Fibroblast of lung (primary cell): ENCODE measurements at places on chromosomes 6 and 20. TPM values are rescaled to one million over a fixed set of nuclear protein-coding genes. Genes with fewer than 3 reads are reported as not detected.

DNA sequence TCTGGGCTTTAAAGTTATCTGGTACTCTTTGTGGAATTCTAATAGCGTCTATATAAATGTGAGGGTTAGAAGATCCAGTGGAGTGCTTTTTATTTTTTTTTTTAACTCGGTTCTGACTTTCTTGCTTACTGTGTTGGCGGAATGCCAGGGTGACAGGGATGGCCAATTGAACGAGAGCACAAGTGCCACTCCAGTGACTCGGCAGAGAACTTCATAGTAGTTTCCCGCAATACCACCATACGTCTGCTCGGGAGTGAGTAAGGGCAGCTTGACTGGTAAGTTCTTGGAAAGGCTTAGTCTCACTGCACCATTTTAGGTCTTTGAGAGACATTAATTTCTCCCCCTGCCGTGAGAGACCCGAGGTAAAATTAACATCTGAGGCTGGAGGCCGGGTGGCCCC is 49.4 kb upstream of the TULP1 start:
- peak; percentile 52 for DNase-seq
- H3K36me3 ChIP-seq, result no peaks in the 10 kb centered on the region
- H3K27me3 ChIP-seq, result peaks cover 27% of the 10 kb centered on the region
- H3K27ac ChIP-seq, result no peak overlapping the region

- H3K36me3 ChIP-seq, result peaks cover 52% of the 10 kb centered on the region
- no peaks in the 10 kb centered on the region for H3K27me3 ChIP-seq
- peaks cover 6% of the 10 kb centered on the region for H3K4me1 ChIP-seq
- no peak overlapping the region for H3K27ac ChIP-seq
- no peak for DNase-seq
These were observed 20.1 kb downstream of the DIDO1 start for GRCh38 chr20:62906209-62906608.

- H3K27me3 ChIP-seq, result peaks cover 23% of the 10 kb centered on the region
- H3K4me1 ChIP-seq, result no peaks in the 10 kb centered on the region
These were observed 3.0 kb downstream of the PPP1R14C start for GRCh38 chr6:150145830-150146229.

TNXB gene
- total RNA-seq, result 63.9 and 113 TPM in 2 replicates

DNA sequence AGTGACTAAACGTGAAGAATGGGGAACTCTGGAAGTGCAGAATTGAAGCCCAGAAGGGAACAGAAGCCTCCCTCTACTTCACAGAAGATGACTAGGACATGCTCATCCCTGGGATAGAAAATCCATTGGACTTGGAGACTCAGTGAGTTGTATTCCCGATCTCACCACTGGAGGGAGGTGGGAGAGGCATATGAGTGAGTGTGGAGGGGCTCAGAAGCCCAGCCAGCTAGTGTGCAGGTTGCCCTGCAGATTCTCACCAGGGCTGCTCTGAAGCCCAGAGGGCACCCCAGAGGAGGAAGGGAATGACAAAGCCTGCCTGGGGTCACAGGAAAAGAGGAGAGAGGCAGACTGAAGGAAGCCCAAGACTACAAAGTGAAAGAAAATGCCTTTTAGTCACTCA is 42.1 kb upstream of the HLA-E start:
- H3K4me3 ChIP-seq, result no peak overlapping the region
- no peaks in the 10 kb centered on the region for H3K36me3 ChIP-seq
- DNase-seq, result no peak
- H3K27ac ChIP-seq, result no peak overlapping the region

DNA sequence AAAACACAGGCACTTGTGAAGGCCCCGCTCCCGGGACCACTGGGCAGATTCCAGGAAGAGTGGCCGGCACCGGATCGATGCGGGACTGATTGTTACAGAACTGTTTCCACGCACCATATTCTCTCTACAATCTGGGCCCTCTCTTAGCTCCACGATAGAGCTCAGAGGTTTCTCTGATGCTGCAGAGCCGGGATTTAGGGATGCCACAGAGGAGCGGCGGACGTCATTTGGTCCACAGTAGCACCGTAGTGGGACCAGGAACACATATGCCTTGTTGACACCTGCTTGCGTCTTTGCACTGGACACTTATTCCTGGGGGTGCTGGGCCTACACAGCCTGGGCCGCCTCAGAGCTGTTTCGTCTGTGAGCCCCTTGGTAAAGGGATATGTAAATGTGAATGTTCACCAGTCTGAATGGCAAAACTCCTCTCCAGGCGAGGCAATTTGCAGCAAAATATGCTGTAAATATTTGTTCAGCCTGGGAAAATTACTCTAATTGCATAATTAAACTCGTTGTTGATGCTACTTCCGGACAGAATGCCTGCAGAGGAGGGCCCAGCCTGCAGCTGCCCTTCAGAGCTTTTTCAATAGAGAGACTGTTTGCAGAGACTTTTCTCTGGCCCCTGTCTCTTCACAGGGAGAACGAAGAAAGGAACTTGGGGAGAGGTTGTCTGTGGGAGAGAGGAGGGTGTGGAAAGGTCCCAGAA is 9.4 kb downstream of the PCK1 start:
- no peak overlapping the region for H3K4me3 ChIP-seq
- no peaks in the 10 kb centered on the region for H3K4me1 ChIP-seq

GRCh38 chr6:138105446-138105845 is 1.8 kb downstream of the PERP start:
- H3K4me3 ChIP-seq, result peak overlapping the region; percentile 65
- H3K4me1 ChIP-seq, result peaks cover 8% of the 10 kb centered on the region
- H3K36me3 ChIP-seq, result no peaks in the 10 kb centered on the region
- DNase-seq, result no peak
- H3K27me3 ChIP-seq, result no peaks in the 10 kb centered on the region

GPR63 gene
- total RNA-seq, result 0.51 and 3.0 TPM in 2 replicates

DNA sequence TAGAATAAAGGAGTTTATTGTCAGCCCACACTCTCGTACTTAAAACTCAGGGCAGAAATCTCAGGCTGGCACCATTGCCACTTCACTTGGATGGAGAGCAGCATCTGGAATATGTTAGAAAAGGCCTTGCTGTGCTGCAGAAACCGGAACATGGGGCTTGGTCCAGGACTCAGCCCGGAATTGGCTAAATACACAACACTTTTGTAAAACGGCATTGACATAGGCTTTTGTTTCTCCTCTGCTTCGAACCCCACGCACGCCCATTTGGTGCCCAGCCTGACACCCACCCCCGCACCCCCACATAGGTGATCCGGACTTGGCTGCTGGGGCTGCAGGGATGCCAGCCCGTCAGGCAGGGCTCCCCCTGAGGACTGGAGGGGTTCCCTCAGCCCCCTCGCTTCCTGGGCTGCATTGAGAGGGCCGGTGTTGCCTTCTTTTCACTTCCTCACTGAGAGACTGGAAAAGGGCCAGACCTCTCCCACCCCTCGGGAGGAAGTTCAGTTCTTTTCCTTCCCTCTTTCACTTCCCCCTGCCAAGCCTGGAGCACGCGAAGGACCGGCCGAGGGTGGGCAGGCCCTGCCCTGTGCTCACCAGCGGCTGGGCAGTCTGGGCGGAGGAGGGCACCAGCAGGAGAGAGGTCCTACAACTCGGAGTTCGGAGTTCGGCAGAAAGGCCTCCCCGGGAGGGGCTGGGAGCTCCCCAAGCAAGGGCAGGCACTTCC is 17.9 kb upstream of the CST3 start:
- H3K36me3 ChIP-seq, result no peaks in the 10 kb centered on the region
- DNase-seq, result no peak
- no peak overlapping the region for H3K27ac ChIP-seq
- H3K27me3 ChIP-seq, result no peaks in the 10 kb centered on the region
- no peaks in the 10 kb centered on the region for H3K4me1 ChIP-seq

GRCh38 chr6:152478377-152479010 is 158.7 kb downstream of the SYNE1 start:
- no peaks in the 10 kb centered on the region for H3K36me3 ChIP-seq
- H3K27me3 ChIP-seq, result no peaks in the 10 kb centered on the region
- H3K4me1 ChIP-seq, result no peaks in the 10 kb centered on the region

GRCh38 chr20:3660262-3661059 is 2.7 kb downstream of the GFRA4 start:
- DNase-seq, result no peak
- no peaks in the 10 kb centered on the region for H3K36me3 ChIP-seq
- H3K4me3 ChIP-seq, result no peak overlapping the region

SLC17A2 gene
- total RNA-seq, result under 0.01 TPM in 1 of 2 replicates, not detected in the other

DNA sequence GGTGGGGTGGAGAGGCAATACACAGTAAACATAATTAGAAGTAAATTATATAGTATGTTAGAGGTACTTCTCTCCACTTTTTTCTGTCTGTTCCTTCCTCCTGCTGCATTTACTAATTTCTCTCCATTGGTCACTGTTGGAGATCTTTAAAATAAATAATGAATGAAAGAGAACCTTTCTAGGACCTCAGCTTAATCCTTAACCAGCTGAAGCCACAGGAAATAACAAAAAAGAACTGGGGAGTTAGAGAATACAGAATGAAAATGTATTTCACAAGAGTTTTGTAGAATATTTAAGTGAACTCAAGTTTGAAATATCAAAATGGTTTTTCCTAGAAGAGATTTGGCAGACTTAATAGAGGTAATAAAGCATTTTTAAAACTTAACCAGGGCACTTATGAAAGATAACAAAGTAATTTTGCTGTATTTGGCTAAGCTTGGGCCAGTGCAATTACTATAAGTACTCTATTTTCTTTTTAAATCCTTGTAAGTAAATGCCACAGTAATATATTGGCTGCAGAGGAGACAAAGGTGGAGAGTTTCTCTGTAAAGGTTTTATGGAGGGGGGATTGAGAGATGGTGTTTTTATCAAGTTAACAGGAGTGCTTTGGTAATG is 405.0 kb downstream of the CDKAL1 start:
- no peak for DNase-seq
- H3K4me3 ChIP-seq, result no peak overlapping the region
- no peak overlapping the region for H3K27ac ChIP-seq
- no peaks in the 10 kb centered on the region for H3K36me3 ChIP-seq
- H3K27me3 ChIP-seq, result no peaks in the 10 kb centered on the region
- no peaks in the 10 kb centered on the region for H3K4me1 ChIP-seq

- H3K4me1 ChIP-seq, result no peaks in the 10 kb centered on the region
- no peak for DNase-seq
- no peaks in the 10 kb centered on the region for H3K27me3 ChIP-seq
- no peak overlapping the region for H3K4me3 ChIP-seq
- no peaks in the 10 kb centered on the region for H3K36me3 ChIP-seq
- no peak overlapping the region for H3K27ac ChIP-seq
These were observed 23.2 kb downstream of the ID4 start for GRCh38 chr6:19860235-19860877.

DNA sequence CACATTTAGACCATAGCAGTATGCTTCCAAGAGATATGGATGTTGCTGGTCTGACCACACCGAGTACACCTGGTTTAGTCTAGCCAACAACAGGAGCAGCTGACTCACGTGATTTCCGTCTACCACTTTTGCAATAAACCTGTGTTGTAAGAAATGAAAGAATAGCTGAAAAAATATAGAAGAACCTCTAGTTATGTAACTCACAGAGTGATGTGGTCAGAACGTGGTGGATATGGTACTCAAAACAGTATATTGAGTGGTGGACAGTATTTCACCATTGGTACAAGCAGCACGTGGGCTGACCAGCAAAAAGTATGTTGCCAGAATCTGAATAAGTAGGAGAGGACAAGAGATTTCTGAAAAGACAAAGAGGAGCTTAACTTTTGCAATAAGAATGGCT is 226.9 kb downstream of the TBC1D7 start:
- H3K36me3 ChIP-seq, result no peaks in the 10 kb centered on the region
- no peak for DNase-seq
- H3K4me1 ChIP-seq, result no peaks in the 10 kb centered on the region
- H3K27ac ChIP-seq, result no peak overlapping the region

SYCP2L gene
- total RNA-seq, result under 0.01 and 0.26 TPM in 2 replicates

PRRT1 gene
- total RNA-seq, result 0.26 and 0.33 TPM in 2 replicates

- no peaks in the 10 kb centered on the region for H3K36me3 ChIP-seq
- DNase-seq, result no peak
- H3K4me3 ChIP-seq, result no peak overlapping the region
- no peaks in the 10 kb centered on the region for H3K4me1 ChIP-seq
- peaks cover 7% of the 10 kb centered on the region for H3K27me3 ChIP-seq
These were observed 37.5 kb downstream of the C20orf203 start for GRCh38 chr20:32636283-32636682.

FBXL4 gene
- total RNA-seq, result 14.9 and 16.8 TPM in 2 replicates

DNA sequence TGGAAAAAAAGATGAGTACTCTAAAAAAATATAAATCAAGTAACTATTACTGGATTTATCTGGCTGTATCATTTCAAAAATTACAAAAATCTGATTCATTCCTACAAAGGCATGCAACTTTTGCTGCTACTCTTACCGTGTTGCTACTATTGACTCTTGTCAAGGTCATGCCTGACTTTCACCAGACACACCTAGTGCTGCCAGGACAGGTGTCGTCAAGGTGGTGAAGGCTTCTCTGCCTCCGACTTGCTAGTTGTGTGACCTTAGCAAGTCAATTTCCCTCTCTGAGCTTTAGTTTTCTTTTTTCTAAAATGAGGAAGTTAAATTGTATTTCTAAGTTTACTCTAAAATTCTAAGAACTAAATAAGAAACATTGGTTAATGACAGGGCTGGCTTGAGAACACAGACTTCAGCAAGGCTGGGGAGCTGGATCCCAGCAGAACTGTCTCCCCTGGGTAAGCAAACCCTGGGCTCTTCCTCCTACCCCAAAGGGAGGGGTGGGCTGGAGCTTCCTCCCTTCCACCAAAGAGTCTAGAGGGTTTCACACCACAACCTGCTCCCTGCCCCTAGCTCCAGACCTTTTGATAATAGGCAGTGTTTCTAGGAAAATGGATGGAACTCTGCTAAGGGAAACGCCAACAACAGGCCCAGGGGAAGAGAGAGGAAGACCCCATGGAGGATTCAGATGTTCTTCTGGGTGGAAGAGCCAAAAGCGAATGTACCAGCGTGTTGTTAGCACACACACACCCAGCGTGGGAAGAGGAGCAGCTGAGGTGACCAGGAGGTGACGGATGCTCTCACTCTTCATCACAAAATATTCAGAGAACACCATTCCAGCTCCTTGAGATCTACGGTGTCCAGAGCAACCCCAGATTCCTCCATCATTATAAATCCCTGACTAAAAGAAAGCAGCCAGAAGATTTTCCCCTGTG is 47.9 kb upstream of the CITED2 start:
- no peak overlapping the region for H3K27ac ChIP-seq
- H3K4me1 ChIP-seq, result no peaks in the 10 kb centered on the region
- no peaks in the 10 kb centered on the region for H3K27me3 ChIP-seq
- H3K4me3 ChIP-seq, result no peak overlapping the region

- no peak overlapping the region for H3K4me3 ChIP-seq
- no peaks in the 10 kb centered on the region for H3K36me3 ChIP-seq
- DNase-seq, result no peak
- H3K4me1 ChIP-seq, result no peaks in the 10 kb centered on the region
- peaks cover 6% of the 10 kb centered on the region for H3K27me3 ChIP-seq
These were observed 57.6 kb downstream of the NOL4L start for GRCh38 chr20:32527447-32528055.

- peaks cover 2% of the 10 kb centered on the region for H3K4me1 ChIP-seq
- H3K4me3 ChIP-seq, result no peak overlapping the region
- peaks cover 25% of the 10 kb centered on the region for H3K36me3 ChIP-seq
These were observed 6.4 kb downstream of the CFB start for GRCh38 chr6:31952140-31952805.

DNA sequence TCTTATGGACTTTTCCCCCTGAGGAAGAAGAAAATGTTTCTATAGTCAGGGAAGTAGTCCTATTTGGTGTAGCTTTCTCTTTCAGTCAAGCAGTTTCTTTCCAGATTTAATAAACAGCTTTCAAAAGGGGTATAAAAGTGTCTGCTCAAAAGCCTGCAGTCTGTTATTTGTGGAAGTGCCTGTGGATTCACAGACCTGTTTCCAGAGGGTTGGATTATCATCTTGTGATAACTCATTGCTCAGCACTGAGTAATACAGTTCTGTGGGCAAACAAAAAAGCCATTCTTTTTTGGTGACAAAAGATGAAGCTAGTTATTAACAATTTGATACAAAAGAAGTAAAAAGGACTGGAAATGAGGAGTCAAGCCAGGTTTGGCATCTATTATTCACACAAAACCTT is 358.2 kb upstream of the ID4 start:
- no peaks in the 10 kb centered on the region for H3K27me3 ChIP-seq
- H3K27ac ChIP-seq, result no peak overlapping the region
- no peaks in the 10 kb centered on the region for H3K36me3 ChIP-seq
- H3K4me1 ChIP-seq, result no peaks in the 10 kb centered on the region
